ENCODE measurements at places on chromosomes 3 and 15. TPM values are rescaled to one million over a fixed set of nuclear protein-coding genes. Genes with fewer than 3 reads are reported as not detected.

The GNAT1 gene
- not detected for total RNA-seq

- DNase-seq: peak; percentile 36
Measured at GRCh38 chr3:128149650-128150049, 3.6 kb upstream of the EEFSEC start.

DNA sequence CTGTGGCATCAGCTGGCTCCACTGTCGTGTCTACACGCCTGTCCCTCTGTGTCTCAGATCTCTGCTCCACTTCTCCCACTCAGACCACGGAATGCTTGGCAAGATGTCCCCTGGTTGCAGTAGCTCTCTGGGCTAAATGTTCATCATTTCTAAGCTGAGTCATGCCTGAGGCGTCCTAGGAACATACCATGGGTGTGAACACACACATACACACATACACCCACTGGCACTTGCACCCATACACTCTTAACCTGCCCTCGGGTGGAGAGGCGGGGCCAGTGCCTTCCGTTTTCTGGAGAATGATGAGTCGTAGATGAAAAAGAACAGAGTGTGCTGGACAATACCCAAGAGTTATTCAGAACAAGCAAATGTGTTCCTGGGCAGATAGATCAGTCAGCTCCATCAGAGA lies 72.4 kb downstream of the SENP2 start:
- peak; percentile 55 for DNase-seq

- DNase-seq: peak; percentile 54
Measured at GRCh38 chr3:45987368-45988291, 8.0 kb downstream of the FYCO1 start.

DNA sequence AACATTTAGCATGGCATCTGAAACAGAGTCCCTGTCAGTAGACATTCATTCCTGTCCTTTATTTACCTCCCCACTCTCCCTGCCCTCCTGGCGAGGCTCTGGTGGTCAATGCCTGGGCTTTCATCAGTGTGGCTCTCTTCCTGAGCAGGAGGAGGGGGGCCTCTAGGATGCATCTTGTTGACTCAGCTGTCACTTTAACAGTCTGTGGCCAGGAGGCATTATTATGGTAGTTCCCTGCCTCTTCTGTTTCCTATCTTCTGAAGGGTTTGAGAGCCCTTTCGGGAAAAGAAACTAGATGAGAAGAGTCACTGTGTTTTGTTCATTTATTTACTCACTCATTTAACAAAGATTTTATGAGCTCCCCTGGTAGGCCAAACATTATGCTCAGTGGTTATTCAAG lies 2.4 kb upstream of the PPP1R14D start:
- DNase-seq: no peak

All from left cardiac atrium (tissue), 4 donors.